ENCODE measurements at places on chromosomes 12 and 14.

GRCh38 chr12:45558353-45558752 is 171.2 kb upstream of the ARID2 start:
- no peak for DNase-seq

GRCh38 chr12:69173368-69173767 is 66.0 kb upstream of the CPSF6 start:
- DNase-seq: no peak

DNA sequence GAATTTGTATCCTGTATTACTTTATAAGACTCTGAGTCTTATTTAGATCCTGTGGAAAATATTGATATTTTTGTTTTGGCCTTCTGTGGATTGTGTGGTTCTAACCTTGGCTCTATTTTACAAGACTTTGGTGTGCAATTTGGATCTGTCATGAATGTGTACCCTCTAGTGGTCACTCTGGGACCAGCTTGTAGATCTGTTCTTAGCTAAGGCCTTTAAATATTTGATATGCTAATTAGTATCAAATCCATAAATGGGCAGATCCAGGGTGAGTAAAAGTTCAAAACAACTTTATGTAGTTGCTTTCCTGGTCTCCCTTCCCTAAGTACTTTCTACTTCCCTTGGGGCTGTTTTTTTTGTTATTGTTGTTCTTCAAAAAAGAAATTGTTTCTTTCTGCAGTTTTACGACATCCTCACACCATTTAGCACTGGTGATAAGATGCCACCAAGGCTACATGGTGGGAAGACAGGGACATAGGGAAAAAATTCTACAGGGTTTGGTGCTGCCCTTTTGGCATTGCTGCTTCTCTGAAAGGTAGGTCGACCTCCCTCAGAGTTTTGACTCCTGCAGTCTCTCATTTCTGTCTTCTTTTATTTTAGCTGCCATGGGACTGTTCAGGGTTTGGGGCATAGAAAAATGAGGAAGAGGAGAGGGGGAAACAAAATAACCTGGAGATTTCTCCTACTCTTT is 238.5 kb downstream of the GPHN start:
- no peak for DNase-seq

- peak; percentile 69 for DNase-seq
Measured at GRCh38 chr12:121443193-121443870, 43.4 kb downstream of the RNF34 start.

DNA sequence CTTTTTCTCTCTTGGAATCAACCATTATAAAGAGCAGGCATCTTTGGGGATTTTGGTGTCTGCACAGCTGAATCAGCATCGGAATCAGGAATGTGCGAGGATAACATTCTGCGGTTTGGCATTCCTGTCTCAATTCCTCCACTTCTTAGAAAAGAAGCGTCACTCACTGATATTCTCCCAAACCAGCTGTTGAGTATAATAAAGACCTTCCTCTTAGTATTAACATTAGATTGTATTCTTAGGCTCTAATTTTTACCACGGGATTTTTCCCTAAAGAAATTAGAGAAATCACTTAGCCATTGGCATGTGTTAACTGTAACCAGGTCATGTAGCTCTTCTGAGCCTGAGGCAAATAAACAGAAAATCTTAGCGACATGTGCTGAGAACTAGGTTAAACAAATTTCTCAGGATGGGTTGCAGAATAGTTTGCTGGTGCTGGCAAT is 128.7 kb downstream of the TMX1 start:
- DNase-seq: no peak

DNA sequence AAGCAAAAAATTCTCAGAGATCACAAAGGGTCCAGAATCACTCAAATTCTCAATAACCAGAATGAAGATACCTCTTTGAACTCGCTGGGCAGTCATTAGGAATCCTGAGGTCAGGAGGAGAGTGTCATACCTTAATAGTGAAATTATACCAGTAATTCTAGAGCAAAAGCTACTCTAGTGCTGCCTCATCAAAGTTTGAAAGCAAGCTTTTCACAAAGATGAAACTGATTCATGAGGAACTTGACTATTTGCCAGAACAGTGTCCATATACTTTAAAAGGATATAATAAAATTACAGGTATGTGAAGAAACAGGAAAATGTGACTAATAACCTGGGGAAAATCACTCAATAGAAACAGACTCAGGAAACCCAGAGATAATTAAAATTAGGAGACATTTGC is 44.5 kb downstream of the EML5 start:
- no peak for DNase-seq

DNA sequence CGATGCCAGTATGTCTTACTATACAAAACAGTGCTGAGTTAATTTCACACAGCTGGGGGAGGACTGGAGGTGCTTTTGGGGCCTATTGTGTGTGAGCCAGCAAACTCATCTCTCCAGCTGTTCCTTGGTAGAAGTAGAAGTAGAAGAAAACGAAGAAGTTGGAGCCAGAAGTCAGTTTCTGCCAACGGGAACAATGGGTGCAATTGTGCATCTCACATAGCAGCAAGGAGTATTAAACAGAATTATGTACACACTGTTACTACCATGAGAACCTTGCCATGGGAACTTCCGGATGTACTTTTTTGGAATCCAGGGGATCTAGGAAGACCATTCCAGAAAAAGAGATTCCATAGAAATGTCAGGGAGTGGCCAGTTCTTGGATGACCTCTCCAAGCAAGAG is 88.6 kb downstream of the VCPKMT start:
- DNase-seq: no peak

DNA sequence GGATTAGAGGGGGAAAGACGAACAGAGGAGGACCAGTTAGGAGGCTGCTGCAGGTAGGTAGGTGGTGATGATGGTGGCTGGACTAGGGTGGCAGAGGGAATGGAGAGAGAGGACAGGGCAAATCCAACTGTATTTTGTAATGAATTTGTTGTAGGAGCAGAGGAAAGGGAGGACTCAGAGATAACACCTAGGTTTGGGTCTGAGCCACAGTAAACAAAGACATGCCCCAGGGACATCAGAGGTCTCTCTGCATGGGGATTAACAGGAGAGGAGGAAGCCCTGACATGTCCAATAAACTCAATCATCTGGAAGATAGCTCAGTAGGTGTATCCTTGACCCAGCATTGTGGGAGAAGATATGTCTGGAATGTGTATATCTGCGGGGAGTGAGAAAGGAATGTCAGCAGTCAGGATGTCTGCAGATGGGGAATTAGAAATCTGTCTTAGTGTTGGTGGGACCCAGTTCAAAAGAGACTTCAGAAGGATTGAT is 4.7 kb upstream of the SLC48A1 start:
- DNase-seq: no peak

- DNase-seq: no peak
Measured at GRCh38 chr12:131793243-131794022, 34.8 kb upstream of the MMP17 start.

DNA sequence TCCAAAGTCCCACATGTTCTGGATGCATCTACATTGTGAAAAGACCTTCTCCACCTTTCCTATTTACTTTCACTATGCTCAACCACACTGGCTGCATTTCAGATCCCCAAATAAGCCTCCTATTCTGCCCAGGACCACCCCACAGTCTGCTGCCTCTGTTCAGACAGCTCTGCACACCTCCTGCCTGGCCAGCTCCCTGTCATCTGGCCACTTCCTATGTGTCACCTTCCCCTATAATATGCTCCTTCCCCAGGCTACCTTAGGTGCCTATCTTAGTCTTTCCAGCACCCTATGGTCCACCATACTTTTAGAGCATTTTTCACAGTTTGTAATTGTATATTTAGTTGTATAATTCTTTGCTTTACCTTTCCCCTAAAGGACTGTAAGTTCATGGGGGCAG is 50.5 kb downstream of the IFNG start:
- DNase-seq: no peak
